ENCODE measurements at places on chromosomes 5 and 9.

GRCh38 chr5:38371596-38371995, 113.2 kb downstream of the EGFLAM start:
- DNase-seq, result no peak

- no peak for DNase-seq
These were observed 11.7 kb upstream of the INPP5E start for GRCh38 chr9:136451221-136451877.

GRCh38 chr9:19895006-19895405, 106.2 kb upstream of the SLC24A2 start:
- no peak for DNase-seq

GRCh38 chr9:108759835-108760234, 96.0 kb downstream of the ACTL7B start:
- DNase-seq, result no peak

DNA sequence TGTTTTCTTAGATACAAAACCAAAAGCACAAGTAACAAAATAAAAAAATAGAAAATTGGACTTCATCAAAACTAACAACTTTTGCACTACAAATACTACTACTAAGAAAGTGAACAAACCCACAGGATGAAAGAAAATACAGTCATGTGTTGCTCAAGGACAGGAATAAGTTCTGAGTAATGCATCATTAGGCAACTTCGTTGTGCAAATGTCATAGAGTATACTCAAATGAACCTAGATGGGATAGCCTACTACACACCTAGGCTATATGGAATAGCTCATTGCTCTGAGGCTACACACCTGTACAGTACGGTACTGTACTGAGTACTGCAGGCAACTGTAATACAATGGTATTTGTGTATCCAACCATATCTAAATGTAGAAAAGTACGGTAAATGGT, 88.3 kb downstream of the RAPGEF1 start:
- DNase-seq, result no peak
